Activated T-cell treated with anti-CD3 and anti-CD28 coated beads for 24 hours (primary cell): ENCODE measurements at places on chromosomes 11 and 22.

- no peak for DNase-seq
Measured at GRCh38 chr11:66864924-66865697, 8.2 kb downstream of the LRFN4 start.

- no peak for DNase-seq
Measured at GRCh38 chr11:18703001-18703763, 4.6 kb downstream of the TMEM86A start.

DNA sequence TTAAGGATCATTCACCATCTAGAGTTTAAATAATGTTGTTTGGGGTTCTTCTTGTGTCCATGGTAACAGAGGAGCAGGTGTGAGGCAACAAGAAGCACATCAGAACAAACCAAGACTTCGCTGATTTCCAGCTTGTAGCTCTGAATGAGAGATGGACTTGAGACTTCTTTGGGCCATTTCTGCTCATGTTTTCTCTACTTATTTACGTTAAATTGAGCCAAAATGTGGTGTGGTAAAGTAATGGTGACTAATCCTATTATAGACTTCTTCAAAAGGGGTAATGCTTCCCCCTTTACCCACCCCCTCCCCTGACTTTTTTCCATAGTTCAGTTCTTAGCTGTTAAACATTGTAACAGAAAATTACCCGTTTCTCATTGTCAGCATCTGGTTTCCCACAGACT lies 65.2 kb downstream of the CSTPP1 start:
- DNase-seq = no peak

GRCh38 chr22:36237462-36238372 lies 1.6 kb downstream of the APOL2 start:
- no peak for DNase-seq

DNA sequence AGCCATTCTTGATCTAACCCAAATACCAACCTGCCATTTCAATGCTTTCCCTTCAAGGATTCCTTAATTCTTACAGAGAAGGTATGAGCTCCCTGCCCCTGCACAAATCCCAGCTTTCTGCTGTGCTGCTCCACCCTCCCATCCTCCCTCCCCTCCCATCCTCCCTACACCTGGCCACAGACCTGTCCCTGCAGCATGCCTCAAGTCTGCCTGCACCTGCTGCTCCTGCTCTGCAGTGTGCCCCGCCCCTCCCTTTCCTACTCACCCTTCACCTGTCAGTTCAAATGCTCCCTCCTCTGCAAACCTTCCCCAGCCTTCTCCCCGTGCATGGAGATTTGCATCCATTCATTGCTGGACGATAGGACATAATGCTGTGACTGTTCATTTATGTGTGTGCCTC lies 139.9 kb upstream of the NARS2 start:
- DNase-seq = no peak

- DNase-seq = no peak
Measured at GRCh38 chr11:61737131-61737530, 15.3 kb upstream of the MYRF start.

DNA sequence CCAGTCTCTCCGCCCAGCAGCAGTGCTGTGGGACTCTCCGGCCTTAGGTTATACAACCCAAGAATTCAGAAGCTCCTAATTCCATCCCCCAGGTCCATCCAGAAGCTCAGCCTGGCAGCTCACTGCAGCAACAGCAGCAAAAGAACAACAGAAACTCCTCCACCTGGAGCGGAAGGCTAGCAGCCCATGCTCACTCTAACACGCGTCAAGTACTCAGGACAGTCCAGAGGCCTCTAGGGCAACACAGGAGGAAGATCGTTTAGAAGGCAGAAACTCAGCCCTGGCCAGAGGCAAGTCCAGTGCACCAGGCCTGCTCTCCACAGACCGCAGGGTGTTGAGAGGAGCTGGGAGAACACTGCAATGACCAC lies 17.1 kb downstream of the PLA2G6 start:
- no peak for DNase-seq

DNA sequence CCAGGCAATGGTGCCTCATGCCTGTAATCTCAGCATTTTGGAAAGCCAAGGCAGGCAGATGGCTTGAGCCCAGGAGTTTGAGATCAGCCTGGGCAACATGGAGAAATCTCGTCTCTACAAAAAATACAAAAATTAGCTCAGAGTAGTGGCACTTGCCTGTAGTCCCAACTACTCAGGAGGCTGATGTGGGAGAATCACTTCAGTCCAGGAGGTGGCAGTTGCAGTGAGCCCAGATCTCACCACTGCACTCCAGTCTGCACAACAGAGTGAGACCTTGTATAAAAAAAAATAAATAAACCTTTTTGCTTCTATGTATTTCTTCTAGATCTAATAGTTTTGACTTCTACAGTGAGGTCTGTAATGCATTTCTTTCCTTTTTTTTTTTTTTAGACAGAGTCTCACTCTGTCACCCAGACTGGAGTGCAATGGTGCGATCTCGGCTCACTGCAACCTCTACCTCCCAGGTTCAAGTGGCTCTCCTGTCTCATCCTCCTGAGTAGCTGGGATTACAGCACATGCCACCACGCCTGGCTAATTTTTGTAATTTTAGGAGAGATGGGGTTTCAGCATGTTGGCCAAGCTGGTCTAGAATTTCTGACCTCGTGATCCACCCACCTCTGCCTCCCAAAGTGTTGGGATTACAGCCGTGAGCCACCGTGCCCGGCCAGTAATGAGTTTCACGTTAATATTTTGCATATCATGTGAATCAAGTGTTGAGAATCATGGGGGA lies 18.1 kb upstream of the RDX start:
- no peak for DNase-seq

- no peak for DNase-seq
Measured at GRCh38 chr22:45493286-45493771, 9.4 kb upstream of the FBLN1 start.

GRCh38 chr11:66332371-66333219 lies 3.6 kb downstream of the RIN1 start:
- no peak for DNase-seq

GRCh38 chr11:77155082-77155475 lies 27.0 kb downstream of the MYO7A start:
- DNase-seq = no peak

DNA sequence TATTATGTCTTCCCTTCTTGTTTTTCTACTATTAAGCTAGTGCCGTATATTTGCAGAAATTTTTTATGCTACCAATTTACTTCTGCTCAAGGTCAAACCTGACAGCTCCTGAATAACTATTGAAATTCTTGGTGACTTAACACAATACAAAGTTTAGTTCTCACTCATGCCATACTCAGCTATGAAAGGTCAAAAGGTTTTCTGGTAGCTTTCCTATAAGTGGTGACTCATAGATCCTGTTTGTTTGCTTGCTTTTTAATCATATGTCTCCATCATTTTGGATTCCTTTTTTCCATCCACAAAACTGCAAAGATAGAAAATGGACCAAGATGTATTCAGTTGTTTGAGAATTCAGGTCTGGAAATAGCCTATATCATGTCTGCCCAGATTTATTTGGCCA lies 855.8 kb upstream of the LRRC4C start:
- DNase-seq = no peak

DNA sequence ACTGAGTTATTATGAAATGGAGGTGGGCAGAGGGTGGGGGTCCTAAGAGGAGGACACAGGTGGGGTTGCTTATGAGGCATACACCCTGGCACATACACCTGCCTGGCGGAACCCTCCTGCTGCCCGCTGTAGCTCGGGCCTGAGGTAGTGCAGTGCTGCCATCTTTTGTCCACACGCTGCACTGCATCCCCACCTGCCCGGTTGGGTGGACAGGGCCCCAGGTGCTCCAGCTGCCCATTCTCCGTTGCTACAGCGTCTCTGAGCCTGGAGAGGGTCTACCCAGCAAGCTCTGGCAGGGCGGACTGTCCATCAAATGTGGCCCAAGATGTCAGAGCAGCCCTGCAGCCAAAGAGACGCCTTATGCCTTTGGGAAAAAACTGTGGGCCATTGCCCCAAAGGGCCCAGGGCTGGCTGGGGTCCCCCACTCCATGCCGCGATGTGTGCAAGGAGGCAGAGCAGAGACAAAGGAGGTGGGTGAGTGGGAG lies 131.2 kb downstream of the BUD13 start:
- DNase-seq = no peak

DNA sequence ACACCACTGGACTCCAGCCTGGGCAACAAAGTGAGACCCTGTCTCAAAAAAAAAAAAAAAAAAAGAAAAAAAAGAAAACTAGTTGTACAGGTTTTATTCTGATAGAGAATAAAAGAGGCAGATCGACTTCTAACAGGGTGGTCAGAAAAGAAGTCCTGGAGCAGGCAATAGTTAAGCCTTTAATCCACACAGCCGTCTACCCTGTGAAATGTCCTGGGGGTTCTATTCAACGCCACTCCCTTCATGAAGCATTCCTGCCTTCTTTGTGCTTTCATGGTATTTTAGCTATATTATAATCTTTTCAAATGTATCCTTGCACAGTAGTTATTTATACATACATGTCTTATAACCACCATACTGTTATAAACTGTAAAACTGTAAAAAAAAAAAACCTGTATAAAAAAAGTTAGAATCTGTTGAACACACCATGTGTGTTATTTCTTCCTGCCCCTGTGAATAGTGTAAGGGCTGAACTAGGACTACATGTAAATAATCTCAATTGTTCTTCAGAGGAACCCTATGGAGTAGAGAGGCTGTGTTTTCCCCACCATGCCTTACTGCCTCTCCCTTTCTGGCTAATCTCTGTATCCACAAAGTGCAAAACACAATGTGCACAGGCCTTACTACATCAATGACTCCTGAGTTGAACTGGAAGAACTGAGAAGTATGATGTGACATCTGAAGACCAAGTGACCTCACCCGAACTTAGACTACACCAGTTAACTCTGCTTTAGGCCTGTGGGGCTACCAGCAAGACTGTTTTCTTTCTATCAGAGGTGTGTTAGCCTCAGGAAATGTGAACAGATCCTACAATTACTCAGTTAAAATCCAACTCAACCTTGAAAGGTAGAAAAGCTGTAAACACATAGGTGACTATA lies 25.3 kb downstream of the PRCP start:
- DNase-seq = no peak

- no peak for DNase-seq
Measured at GRCh38 chr11:126823274-126823673, 177.3 kb downstream of the KIRREL3 start.

DNA sequence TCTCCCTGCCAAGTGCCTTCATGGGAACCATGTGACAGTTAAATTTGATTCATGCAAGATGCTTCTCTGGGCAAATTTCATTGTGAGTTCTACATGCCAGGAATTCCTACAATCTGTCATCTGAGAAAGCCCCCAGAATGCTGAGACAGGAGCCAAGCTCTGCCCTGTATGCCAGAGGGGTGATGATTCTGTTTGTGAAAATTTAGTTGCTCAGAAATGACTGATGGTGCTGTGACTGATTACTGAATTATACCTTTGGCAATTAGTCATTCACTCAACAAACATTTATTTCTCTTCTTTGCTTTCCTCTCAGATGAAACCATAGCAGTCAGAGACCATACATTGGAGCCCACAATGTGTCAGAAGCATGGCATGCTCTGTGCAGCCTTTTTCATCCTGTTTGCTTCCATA lies 69.0 kb upstream of the ZBED5 start:
- DNase-seq = no peak

GRCh38 chr11:125224391-125225021 lies 60.0 kb downstream of the PKNOX2 start:
- DNase-seq = no peak

DNA sequence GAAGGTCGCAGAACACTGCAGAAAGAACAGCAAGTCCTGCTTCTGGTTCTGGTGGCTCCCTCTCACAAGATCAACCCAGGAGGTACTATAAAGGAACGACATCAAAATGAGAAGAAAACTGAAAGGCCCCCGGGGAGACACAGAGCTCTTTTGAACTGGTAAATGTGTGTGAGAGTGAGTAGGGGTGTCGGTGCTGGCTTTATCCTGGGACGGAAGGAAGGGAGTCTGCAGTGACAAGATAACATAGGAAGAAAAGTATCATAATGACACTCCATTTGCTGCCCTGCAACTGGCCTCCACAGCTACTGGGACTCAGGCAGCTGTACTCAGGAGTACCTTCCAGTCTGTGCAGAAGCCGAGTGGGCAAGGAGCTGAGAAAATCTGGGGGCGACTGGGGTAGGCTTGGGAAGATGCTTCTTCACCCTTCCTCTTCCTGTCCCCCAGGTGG lies 60.9 kb downstream of the ENTHD1 start:
- no peak for DNase-seq
